Sigmoid colon (tissue), 7 donors: ENCODE measurements at places on chromosomes 7 and 10. TPM values are rescaled to one million over a fixed set of nuclear protein-coding genes. Genes with fewer than 3 reads are reported as not detected.

Gene CRYGN
- total RNA-seq: not detected

Gene HOXA6
- total RNA-seq: 4.6 TPM

Gene SLC26A3
- 8.9 TPM for total RNA-seq

Gene SPRN
- 1.1 TPM for total RNA-seq

Gene SPDYE9
- not detected for total RNA-seq

Gene LRRC18
- total RNA-seq: not detected

Gene RBP4
- not detected for total RNA-seq

Gene R3HCC1L
- total RNA-seq: 13.7 TPM

Gene CCDC172
- not detected for total RNA-seq

Gene ITIH5
- 126 TPM for total RNA-seq

Gene PALS2
- total RNA-seq: 7.8 TPM

Gene CLDN3
- not detected for total RNA-seq

Gene MEIG1
- not detected for total RNA-seq
